Smooth muscle cell of the pulmonary artery (primary cell): ENCODE measurements at places on chromosomes 4 and X. TPM values are rescaled to one million over a fixed set of nuclear protein-coding genes. Genes with fewer than 3 reads are reported as not detected.

The CXCR3 gene
- total RNA-seq = not detected in 2 replicates

The REST gene
- 33.0 and 37.1 TPM in 2 replicates for total RNA-seq

The NEUROG2 gene
- not detected in 2 replicates for total RNA-seq

The ATP2B3 gene
- 0.07 and 0.20 TPM in 2 replicates for total RNA-seq

The MGAT4D gene
- total RNA-seq = not detected in 2 replicates

The PPBP gene
- not detected in 2 replicates for total RNA-seq

The PDS5A gene
- total RNA-seq = 59.3 and 60.7 TPM in 2 replicates
